ENCODE measurements at places on chromosomes 6 and 20.
A peak's percentile ranks its signal among the peaks of the same experiment; 100 is the strongest.

DNA sequence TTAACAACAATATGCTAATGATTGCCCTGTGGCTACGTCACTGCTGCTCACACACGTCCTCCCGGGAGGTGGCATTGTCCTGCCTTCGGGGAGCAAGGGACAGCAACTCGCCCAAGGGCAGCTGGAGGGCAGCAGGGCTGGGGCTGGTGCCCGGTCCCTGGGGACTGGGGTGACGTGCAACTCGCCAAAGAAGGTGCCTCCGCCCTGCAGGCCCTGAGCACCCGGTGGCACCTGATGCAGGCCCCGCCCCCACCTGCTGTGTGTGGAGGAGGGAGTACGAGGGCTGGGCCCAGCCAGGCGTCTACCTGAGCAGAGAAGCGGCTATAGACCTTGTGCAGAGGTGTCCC lies 64.8 kb upstream of the SLCO4A1 start:
- DNase-seq: no peak

DNA sequence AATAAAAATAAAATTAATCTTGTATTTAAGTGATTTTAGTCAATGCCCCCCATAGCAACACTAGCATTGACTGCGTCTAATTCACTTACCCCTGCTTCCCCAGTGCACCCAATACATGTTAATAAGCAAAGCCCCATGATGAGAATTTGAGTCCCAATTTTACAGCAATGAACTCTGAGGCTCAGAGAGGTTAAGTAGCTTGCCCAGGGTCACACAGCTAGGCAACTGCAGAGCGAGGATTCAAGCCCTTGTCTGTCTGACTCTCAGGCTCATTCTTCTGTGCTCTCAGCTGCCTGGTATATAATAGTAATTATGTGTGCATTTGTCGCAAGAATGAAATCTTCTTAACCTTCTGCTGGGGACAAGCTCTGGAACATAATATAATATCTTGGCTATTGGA lies 8.5 kb downstream of the PABPC1L start:
- DNase-seq: no peak

DNA sequence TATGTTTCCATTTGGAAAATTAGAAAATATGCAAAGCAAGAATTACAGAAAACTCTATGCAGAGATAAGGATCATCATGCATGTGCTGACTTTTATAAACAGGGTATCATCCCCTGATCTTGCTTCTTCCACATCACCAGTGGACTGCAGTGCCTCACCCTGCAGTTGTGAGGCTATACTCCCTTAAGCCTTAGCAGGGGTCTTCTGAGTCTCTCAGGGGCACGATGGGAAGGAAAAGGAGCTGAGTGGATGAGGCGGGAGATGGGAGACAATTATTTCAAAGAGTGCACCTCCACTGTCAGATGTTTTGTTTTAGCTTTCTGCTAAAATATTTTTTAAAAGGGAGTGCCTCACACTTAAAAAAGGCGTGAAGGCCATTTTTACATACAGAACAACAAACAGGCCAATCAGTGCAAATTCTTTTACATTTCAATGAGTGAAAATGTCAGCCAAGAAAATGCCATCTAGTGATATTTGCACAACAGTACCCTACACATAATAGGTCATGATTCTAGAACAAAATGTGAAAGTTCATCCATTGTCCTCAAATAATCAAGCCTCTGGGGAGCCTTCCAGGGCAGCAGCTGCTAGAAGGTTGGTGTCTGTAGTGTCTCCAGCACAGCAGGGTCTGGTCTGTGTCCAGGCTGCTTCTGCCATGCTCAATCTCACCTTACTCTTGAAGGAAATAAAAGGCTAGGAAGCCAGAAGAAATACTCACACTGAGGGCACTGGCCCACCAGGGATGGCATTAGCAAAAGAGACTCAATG lies 13.2 kb upstream of the SERPINB9 start:
- peak; percentile 63 for DNase-seq

DNA sequence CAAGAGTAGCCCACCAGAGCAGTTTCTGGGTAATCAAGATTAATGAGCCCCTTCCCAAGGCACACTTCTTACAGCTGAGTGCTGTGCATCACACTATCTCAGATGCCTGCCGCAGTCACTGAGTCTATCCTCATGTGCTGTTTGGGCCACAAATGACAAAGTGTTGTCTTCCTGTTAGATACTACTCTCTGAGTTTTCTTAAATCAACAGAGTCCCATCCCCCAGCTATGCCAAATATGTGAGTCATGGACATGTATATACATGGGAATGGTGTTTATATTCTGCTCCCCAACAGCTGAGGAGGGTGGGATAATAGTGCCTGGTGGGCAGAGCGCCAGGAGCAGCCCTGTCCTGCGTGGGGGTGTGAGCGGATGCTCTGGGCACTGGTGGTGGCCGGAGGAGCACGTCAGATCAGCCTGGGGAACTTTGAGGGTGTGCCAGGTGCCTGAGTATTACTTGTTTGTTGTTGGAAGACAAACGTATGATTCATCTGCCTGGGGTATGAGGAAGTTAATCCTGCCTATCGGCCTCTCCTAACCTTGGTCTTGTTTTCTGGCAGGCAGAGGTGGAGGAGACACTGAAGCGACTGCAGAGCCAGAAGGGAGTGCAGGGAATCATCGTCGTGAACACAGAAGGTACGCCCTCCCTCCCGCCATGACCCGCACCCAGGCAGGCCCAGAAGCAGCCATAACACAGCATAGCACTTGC lies 9.6 kb downstream of the DYNLRB1 start:
- DNase-seq: peak; percentile 56

DNA sequence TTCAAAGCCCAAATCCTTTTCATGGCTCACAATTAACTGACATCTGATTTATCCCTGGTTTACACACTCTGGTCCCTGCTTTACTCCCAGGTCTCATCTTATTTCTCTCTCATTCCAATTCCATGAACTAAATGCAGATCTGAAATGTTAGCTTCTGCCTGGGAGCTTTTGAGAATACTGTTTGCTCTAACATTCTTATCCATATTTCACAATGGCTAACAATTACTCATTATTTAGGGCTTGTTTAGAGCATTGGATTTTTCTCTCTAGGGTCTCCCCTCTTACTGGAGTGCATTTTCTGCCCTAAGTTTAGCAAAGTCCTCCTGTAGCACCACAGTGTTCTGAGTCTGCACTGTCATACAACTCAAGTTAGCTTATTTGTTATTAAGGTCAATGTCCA lies 121.5 kb upstream of the HCRTR2 start:
- DNase-seq: no peak

DNA sequence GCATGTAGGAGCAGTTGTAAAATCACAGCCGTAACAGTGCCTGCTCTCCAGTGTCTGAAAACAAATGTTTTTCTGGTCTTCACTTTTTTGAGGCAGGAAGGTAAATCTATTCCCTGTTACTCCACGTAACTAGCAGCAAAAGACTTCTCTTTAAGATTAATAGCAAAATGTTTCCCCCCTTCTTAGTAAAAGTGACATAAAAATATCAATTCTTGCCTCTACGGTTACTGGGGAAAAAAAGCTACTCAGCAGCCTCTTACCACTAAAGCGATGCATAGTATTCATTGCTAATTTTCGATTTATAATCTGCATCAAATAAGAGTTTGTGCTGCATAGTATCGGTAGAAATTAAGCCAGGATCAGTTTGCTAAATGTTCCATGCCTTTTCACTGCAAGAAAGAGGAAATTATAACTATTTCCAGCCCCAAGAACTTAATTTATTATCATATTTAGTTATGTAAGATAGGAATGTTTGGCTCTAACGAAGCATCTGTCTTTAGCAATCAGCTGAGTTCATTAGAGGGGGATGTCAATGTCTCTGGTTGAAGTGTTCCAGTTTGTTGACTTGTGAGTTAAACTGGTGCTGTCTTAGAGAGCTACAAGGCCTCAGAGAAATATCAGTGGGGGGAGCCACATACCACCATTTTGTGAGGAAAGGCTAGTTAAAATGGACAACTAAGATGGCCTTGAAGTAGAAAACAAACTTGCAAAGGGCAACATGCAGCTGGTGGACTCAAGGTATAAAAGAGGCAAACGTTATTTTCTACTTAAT lies 617 bp upstream of the TSPYL1 start:
- DNase-seq: no peak

GRCh38 chr6:25995507-25995906 lies 32.9 kb downstream of the TRIM38 start:
- DNase-seq: no peak

DNA sequence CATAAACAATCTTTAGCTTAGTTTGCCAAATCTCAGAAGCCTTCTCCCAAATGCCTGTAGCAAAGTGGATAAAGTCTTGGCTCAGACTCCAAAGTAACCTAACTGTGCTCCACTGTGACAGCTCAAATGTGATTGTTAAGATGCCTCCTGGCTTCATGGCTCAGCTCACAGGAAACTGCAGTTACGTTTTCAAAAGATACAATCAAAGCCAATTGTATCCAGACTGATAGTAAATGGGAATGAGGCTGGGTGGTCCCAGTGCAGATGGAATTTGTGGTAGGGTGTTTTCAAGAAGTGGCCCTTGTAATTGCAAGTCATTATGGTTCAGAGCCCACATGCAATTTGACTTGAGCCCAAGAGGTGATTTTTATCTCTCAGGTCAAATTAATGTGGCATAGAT lies 151.2 kb upstream of the TAB2 start:
- no peak for DNase-seq

DNA sequence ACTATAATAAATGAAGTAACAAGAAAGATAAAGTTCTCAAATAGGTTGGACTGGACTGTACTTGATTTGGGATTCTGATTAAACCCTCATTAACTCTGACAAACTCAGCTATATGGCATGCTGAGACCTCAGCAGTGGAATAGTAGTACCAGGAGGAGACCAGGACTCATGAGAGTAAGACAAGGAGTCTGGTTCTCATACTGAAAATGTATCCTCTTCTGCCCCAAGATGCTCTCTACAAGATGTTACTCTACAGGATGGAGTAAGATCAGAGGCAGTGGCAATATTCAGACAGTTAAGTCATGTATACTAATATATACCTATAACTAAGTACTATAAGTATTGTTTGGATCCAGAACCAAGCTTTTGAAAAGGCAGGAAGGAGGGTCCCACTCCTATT lies 31.9 kb upstream of the SYNCRIP start:
- DNase-seq: no peak

- no peak for DNase-seq
These were observed 182.5 kb downstream of the SYNDIG1 start for GRCh38 chr20:24651976-24652345.

- DNase-seq: no peak
These were observed 103.0 kb upstream of the KCNK16 start for GRCh38 chr6:39425346-39426072.

- DNase-seq: no peak
These were observed 525.1 kb upstream of the NOX3 start for GRCh38 chr6:155980768-155981079.

DNA sequence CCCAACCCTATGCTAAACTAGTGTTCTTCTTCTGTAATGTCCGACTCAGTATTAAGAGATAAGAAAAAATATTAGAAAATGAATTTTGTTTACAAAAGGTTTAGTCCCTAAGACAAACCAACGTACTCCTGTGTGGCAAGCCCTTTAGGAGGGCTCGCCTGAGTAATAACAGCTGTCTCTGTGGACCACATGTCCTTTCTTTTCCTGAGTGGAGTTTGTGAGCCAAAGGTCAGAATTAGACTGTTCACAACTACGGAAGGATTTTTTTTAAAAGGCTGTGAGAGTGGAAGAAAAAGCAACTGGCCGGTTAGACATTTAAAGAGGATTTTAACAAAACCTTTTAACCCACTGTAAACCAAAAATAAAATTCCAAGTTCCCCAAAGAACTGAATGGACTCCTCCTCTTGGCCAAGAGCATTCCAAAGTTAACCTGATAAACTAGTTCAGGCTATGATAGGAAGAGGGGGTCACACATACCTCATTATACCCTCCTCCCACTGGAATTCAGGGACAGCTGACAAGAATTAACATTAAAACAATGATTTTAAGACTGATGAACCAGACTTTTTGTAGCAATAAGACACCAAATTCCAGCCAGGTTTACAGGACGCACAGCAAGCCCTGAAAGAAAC lies 43.5 kb downstream of the FAM184A start:
- DNase-seq: no peak

DNA sequence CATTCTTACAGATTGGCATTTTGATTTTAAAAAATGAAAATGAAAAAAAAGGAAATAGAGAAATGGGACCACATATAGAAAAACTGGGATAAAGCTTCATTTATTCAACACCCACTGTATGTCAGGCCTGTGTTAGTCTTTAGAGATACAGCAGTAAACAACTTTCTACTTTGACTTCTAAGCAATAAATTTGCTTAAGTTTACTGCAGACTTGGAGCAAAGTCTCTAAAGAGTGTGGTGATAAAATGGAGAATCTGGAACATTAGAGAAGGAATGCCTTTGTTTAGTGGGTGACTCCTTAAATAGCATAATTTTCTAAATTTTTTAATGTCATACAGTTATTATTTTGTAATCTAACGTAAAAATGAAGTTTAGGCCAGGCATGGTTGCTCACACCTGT lies 80.7 kb upstream of the CNKSR3 start:
- DNase-seq: no peak

GRCh38 chr6:152267967-152268845 lies 369.0 kb downstream of the SYNE1 start:
- DNase-seq: no peak

Data from Ammon's horn (tissue), 1 donor.